ENCODE measurements at places on chromosomes 12 and 14. TPM values are rescaled to one million over a fixed set of nuclear protein-coding genes. Genes with fewer than 3 reads are reported as not detected.

- DNase-seq: no peak
Measured at GRCh38 chr12:96051756-96052485, 16.5 kb upstream of the LTA4H start.

GRCh38 chr14:30607156-30607780, 14.9 kb upstream of the SCFD1 start:
- no peak for DNase-seq

DNA sequence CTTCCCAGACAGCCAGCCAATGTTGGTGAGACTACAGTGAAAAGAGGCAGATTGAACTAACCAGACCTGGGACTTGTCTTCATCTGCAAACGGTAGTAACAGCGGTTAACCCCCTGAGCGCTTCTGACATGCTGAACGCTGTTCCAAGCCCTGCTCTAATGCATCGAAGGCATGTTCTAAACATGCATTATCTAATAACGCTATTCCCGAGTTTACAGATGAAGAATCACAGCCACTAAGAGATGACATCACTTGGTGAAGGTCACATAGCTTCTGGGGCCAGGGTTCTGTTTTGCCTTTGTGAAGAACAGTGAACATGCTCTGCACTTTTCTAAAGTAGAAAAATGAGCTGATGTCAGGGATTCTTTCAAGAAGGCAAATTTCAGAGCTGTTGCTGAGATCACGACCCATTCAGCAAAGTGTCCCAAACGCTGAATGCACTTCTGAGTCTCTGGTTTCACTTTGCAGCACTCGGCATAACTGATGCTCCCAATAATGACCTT, 56.0 kb downstream of the FOS start:
- peak; percentile 36 for DNase-seq

DNA sequence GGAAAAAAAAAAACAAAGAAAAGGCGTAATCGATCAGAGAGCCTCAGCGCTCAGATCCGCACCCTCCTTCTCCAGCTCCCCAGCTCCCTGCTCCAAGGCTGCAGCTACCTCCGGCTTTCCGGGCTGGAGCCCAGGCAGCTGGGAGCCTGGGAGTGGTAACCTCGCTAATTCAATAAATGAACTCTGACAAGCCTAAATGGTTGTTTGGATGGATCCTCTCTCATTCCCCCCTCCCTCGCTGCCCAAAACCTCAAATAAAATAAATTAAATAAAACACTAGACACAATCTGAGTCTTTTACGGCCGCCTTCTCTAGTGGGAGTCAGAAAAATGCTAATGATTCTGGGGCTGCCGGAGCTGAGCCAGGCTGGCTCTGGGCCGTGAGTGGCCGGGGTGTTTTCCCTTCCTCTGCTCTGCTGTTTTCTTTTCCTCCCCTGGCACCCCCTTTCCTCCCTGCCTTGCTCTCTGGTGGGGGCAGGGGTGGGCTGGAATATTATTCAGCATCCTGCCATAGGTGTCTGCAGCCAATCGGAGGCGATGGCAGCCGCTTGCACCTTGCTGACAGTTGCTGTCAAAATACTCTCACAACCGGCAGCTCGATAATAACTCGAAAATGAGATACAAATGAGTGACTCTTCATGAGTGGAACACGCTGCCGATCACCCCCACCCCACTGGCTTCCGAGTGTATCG, 76.1 kb downstream of the RBM19 start:
- peak; percentile 11 for DNase-seq

Gene EPYC
- total RNA-seq: not detected

Gene CNTN1
- total RNA-seq: 2.6 TPM

Gene SLC17A8
- total RNA-seq: not detected

Gene GARIN6
- not detected for total RNA-seq

GRCh38 chr12:109613649-109614455, 40.3 kb downstream of the MVK start:
- no peak for DNase-seq

- DNase-seq: no peak
Measured at GRCh38 chr12:29067430-29067829, 81.6 kb upstream of the FAR2 start.

Gene KRT3
- not detected for total RNA-seq

- peak; percentile 31 for DNase-seq
Measured at GRCh38 chr14:56216626-56217379, 98.6 kb downstream of the PELI2 start.

GRCh38 chr12:77204083-77204482, 138.7 kb upstream of the E2F7 start:
- DNase-seq: no peak

DNA sequence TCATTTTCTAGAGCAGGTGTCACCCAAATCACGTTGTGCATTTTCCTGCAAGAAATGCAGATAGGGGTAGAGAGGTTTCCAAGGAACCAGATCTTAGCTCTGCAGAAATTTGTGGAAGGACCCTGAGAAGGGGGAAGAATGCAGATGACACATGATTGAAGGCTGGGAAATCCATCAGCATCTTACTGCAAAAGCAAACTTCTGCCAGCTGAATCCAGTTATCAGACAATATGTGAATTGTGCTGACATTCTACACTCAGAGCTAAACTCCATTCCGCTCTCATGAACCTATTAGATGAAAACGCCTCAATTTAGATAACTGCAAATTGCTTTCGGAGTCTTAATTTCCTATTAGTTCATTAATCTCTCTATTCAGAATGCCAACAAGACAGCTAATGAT, 211.3 kb upstream of the NOS1 start:
- no peak for DNase-seq

DNA sequence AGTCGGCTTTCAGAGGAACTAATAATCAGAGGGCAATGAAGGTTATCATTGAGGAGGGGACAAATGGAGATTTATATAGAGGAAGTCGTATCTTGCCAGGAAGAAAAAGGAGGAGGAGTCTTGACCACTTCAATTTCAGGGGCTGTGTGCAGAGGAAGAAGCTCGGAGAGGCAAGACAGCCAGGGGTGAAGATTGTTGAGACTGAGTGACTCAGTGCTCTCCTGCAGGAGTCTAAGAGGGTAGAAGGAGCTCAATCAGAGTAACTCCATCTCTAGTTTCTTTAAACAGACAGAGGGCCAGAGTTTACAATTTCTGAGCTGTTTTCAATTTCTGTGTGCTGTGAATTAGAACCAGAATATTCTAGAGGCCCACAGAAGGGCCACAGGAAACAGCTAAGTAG, 439.3 kb upstream of the PRICKLE1 start:
- DNase-seq: no peak

- no peak for DNase-seq
Measured at GRCh38 chr12:34604227-34604626, 581.9 kb downstream of the ALG10 start.

GRCh38 chr14:59207506-59207933, 19.1 kb downstream of the DAAM1 start:
- no peak for DNase-seq

DNA sequence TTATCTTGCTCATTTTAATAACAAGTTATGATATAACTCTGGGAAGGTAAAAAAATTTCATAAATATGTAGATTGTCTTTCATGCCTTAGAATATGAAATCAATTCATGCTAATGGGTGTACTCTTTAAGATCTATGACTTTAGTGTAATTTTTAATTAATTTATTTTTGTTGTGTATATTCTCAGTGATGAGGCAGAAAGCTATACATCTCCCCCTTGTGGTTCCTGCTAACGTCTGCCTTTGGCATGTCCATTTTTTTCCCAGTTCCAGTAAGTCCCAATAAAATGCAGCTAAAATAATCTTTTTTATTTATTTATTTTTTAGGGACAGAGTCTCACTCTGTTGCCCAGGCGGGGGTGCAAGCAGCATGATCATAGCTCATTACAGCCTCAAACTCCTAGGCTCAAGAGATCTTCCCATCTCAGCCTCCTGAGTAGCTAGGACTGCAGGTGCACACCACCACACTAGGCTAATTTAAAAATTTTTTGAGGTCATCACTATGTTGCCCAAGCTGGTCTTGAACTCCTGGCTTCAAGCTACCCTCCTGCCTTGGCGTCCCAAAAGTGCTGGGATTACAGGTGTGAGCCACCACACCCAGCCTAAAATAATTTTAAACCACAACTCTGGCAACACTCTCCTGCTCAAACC, 3.3 kb upstream of the CHURC1 start:
- peak; percentile 50 for DNase-seq

Gene NAV3
- total RNA-seq: 96.3 TPM

- DNase-seq: no peak
Measured at GRCh38 chr12:104463368-104463767, 6.6 kb downstream of the CHST11 start.

- DNase-seq: no peak
Measured at GRCh38 chr12:107356937-107357295, 263.6 kb upstream of the CRY1 start.

GRCh38 chr14:94001501-94002396, 4.6 kb downstream of the CCDC197 start:
- peak; percentile 66 for DNase-seq

DNA sequence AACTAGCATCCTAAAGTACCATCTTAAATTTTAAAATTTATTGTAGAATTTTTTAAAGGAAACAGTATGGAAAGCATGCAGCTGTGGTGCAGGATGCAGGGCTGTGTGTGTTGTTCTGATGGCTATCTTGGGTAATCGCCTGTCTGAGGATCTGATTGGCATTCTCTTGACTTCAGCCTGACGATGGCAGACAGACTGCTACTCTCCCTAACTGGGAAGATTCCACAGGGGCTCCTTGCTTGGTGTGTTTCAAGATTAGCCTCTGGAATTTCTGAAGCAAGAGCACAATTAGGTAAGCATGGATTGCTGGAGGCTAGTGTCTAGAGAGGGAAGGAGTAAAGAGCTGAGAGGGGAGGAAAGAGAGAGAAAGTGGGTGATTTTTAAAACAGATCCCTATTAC, 696.8 kb upstream of the LRFN5 start:
- no peak for DNase-seq
